Left ventricle myocardium inferior (tissue), 1 donor: ENCODE measurements at places on chromosomes 2 and 18. TPM values are rescaled to one million over a fixed set of nuclear protein-coding genes. Genes with fewer than 3 reads are reported as not detected.

DNA sequence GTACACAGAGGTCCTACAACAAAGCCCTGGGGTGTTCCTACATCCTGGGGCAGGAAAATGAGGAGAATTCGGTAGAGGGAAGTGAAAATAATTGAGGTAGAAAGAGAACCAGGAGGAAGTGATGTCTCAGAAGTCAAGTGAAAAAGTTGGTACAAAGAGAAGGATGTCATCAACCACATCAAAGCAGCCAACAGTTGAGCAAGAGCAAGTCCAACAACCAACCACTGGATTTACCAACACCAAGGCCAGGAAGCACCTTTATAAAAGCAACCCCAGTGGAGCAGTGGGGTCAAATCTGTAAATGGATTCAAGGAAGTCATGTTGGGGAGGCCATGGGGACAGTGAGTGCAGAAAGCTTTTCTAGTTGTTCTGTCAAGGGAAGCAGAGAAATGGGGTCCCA lies 360.4 kb downstream of the ZNF516 start:
- no peak overlapping the region for H3K27ac ChIP-seq
- peaks cover 14% of the 10 kb centered on the region for H3K27me3 ChIP-seq
- no peaks in the 10 kb centered on the region for H3K36me3 ChIP-seq

The GALM gene
- total RNA-seq = 14.4 TPM

The EMILIN1 gene
- total RNA-seq = 18.4 TPM

DNA sequence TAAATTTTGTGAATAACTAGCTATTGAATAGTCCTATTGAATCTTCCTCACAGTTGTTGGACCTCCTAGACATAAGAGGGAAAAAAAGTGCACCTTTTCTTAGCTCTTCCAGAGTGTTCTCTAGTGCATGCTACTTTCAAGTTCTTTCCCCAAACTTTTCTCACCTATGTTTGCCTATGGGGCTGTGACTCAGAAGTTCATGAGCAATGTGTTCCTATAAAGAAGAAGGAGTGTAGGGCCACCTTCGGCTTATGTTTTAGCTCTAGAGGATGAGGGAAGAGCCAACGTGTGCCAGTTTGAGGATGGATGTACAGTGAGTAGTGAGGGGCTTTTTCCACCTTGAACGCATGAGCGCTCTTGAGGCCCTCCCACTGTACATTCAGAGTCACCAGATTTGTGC lies 27.0 kb upstream of the HNMT start:
- H3K36me3 ChIP-seq = no peaks in the 10 kb centered on the region
- no peak for DNase-seq
- no peaks in the 10 kb centered on the region for H3K27me3 ChIP-seq
- no peak overlapping the region for H3K27ac ChIP-seq
- H3K4me1 ChIP-seq = no peaks in the 10 kb centered on the region

The RGPD3 gene
- total RNA-seq = not detected

- H3K4me1 ChIP-seq = peaks cover 20% of the 10 kb centered on the region
- H3K4me3 ChIP-seq = no peak overlapping the region
- no peaks in the 10 kb centered on the region for H3K36me3 ChIP-seq
- DNase-seq = no peak
Measured at GRCh38 chr2:3633089-3633981, 24.7 kb upstream of the ALLC start.

- DNase-seq = peak; percentile 20
- peak overlapping the region; percentile 91 for H3K4me3 ChIP-seq
- peaks cover 27% of the 10 kb centered on the region for H3K36me3 ChIP-seq
- no peaks in the 10 kb centered on the region for H3K27me3 ChIP-seq
- H3K4me1 ChIP-seq = peaks cover 77% of the 10 kb centered on the region
Measured at GRCh38 chr18:3453540-3454364, 3.8 kb downstream of the TGIF1 start.

DNA sequence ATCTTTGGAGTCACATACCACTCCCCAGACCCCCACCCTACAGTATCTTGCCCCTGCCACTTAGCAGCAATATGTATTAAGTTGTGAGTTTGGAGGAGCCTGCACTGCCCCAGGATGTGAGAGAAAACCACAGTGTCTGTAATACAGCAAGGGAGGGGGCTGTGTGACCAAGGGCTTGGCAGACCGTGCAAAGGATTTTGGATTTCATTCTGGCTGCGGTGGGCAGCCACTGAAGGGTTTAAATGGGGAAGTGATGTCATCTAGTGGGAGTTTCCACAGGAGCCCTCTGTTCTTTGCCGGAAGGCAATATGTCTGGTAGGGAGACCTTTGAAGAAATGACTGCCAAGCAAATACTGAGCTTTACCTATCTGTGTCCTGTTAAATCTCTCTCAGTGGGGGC lies 202.4 kb downstream of the FHOD3 start:
- no peaks in the 10 kb centered on the region for H3K27me3 ChIP-seq
- DNase-seq = no peak
- peaks cover 8% of the 10 kb centered on the region for H3K36me3 ChIP-seq
- peak overlapping the region; percentile 52 for H3K27ac ChIP-seq
- no peak overlapping the region for H3K4me3 ChIP-seq

DNA sequence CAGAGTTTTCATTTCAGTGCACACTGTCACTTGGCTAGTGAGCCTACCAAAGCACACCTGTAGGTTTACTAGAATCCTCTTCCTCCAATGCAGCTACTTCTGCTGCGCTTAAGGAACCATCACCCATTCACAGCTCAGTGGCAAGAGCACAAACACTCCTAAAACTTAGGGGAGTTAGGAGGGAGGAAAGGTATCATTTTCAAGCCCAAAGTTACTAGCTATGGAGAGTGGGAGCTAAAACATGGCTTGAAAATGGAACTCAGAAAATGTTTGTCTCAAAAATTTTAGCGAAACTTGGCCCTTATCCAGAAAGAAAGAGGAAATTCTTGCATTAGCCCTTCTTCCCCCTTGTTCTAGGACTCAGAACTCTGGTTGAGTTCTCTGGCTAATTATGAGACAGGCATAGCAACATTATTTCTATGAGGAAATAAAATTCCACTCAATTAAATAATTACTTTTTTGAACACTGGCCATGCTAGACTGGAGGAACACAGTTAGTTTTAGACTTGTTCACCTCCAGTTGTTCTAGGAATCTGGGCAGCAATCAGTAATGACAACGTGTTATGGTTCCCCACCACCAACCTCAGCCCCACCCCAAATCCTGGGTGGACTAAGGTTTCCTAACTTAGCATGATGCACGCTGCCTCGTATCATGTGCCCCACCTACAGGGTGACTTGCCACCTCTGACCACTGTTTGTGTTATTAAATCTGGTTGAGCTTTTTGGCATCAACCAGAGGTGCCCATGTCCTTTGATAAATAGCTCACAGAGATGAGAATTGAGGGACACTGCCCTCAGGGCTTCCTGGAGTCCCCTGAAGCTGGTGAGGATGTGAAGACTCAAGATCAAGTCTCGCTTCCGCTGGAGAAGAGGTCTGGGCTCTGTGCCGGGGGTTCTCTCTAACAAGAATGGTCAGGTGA lies 32.8 kb downstream of the LPIN2 start:
- H3K4me1 ChIP-seq = peaks cover 80% of the 10 kb centered on the region
- no peaks in the 10 kb centered on the region for H3K36me3 ChIP-seq
- no peaks in the 10 kb centered on the region for H3K27me3 ChIP-seq
- peak overlapping the region; percentile 43 for H3K27ac ChIP-seq

DNA sequence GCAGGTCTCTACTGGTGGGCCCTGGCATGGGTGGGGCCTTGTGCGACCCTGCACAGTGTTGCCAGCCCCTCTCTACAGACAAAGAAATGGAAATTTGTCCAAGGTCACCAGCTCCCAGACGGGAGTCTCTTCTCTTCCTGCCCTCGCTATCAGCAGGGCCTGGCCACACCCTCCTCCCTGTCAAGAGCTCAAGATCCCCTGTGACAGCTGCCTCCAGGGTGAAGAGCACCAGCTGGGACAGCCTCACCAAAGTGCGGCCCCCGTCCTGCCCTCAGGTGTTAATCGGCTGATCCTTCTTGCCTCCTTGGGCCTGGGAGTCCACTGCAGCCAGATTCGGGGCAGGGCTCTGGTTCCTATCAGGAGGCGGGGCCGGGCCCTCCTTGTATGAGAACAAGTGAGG lies 259.1 kb downstream of the TWIST2 start:
- H3K36me3 ChIP-seq = peaks cover 84% of the 10 kb centered on the region
- H3K4me3 ChIP-seq = no peak overlapping the region
- no peak for DNase-seq
- H3K27ac ChIP-seq = no peak overlapping the region
- H3K27me3 ChIP-seq = no peaks in the 10 kb centered on the region

GRCh38 chr2:172373076-172373475 lies 54.3 kb upstream of the ITGA6 start:
- peaks cover 35% of the 10 kb centered on the region for H3K4me1 ChIP-seq
- no peak overlapping the region for H3K4me3 ChIP-seq
- H3K27me3 ChIP-seq = no peaks in the 10 kb centered on the region
- no peak for DNase-seq
- no peaks in the 10 kb centered on the region for H3K36me3 ChIP-seq

DNA sequence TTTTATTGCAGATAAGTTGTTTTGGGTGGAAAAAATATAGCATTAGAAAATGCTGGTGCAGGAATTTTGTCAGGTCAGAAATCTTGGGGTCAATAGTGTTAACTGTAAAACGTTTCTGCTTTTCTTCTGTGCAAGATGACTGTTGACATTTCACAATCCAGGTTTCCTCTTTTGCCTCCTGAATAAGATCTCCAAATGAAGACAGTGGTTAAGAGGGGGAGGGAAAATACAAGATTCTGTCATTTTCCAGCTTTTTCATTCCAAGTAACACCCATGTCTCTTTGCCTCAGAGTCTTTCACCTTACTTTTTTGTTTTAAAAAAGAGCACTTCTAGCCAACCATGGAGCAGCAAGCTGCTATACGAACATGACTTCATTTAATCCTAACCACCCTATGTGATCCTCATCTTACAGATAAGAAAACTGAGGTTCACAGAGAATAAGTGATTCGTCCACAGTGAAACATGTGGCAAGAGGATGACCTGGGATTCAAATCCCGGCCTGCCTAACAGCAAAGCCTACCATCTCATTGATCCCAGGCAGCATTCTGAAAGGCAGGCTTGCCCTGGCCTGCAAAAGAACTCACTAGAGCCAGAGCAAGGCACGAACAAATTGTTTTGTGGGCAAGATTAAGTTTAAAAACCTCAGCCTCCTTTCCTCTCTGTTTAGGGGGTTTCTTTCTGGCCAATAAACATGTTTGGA lies 3.0 kb downstream of the PLEK start:
- DNase-seq = no peak
- H3K27ac ChIP-seq = no peak overlapping the region
- no peaks in the 10 kb centered on the region for H3K27me3 ChIP-seq

The SERPINB13 gene
- total RNA-seq = not detected

GRCh38 chr2:67888351-67889005 lies 174.3 kb downstream of the C1D start:
- no peaks in the 10 kb centered on the region for H3K36me3 ChIP-seq
- no peaks in the 10 kb centered on the region for H3K4me1 ChIP-seq
- no peak for DNase-seq
- H3K27ac ChIP-seq = no peak overlapping the region

DNA sequence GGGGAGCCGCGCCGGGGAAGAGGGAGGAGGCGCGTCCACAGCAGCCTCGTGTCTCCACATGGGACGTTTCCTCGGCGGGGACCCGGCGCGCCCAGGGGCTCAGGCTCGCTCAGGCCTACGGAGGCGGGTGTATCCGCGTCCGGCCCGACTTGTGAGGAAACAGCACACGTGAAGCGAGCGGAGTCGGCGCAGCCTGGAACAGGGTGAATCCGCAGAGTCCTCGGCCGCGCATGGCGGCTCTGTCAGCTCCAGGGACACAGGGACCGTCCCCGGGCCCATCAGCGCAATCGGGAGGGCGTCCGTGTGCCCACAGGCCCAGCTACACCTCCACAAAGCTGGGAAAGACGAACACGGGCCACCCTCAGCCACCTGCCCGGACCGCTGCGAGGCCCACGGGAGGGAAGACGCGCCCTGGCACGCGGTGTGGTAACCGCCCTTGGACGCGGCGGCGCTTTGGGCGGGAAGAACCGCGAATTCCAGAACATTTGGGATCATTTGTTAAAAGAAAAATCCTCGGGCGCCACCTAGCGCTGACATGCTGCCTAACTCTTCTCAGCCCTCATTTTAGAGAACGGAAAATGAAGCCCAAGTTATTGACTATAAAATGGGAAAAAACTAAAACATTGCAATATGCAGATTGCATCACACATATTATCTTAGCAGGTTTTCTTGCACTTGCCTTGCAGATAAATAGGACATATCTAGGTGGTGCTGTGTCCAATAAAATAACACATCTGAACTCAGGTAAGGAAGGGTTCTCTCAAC lies 40.4 kb downstream of the TMEM18 start:
- H3K27me3 ChIP-seq = peaks cover 52% of the 10 kb centered on the region
- peak overlapping the region; percentile 63 for H3K4me3 ChIP-seq
- H3K36me3 ChIP-seq = no peaks in the 10 kb centered on the region
- no peak overlapping the region for H3K27ac ChIP-seq

The GPBAR1 gene
- total RNA-seq = 1.5 TPM

- no peak overlapping the region for H3K4me3 ChIP-seq
- no peaks in the 10 kb centered on the region for H3K27me3 ChIP-seq
- DNase-seq = no peak
- peaks cover 6% of the 10 kb centered on the region for H3K36me3 ChIP-seq
- H3K27ac ChIP-seq = no peak overlapping the region
- peaks cover 44% of the 10 kb centered on the region for H3K4me1 ChIP-seq
Measured at GRCh38 chr2:109448207-109448606, 165.6 kb downstream of the SEPTIN10 start.

DNA sequence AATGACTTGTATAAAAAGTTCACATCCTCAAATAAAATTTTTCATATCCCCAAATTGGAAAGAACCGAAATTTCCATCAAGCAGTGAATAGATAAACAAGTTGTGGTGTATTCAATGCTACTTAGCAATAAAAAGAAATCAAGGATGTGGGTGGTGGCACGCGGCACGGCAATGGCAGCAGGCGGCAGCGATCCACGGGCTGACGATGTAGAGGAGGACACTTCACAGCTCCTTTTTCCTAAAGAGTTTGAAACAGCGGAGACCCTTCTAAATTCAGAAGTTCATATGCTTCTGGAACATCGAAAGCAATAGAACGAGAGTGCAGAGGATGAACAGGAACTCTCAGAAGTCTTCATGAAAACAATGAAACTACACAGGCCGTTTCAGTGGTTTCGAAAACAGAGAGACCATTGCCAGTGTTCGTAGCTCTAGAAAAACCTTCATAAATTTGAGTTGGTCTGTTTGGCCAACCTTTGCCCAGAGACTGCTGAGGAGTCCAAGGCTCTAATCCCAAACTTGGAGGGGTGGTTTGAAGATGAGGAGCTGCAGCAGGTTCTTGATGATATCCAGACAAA lies 9.8 kb upstream of the IL36A start:
- H3K4me3 ChIP-seq = no peak overlapping the region
- DNase-seq = no peak
- H3K36me3 ChIP-seq = no peaks in the 10 kb centered on the region

DNA sequence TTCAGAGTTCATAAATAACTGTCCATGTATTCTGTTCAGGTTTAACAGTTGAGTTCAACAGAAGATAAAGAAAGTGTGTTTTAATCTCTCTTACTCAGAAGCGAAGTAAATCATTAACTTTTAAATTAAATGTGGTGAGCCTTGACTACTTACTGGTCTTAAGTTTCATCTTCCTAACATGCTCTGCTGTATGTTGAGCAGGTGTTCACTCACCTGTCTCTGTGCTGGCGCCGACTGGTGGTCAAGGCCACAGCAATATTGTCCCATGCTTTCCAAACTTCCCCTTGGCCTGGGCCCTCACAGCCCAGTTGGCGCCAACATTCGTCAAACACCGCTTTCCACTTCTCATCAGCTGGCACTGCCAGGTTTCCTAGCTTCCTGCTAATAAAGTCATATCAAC lies 17.0 kb upstream of the MPP4 start:
- H3K4me3 ChIP-seq = no peak overlapping the region
- H3K4me1 ChIP-seq = no peaks in the 10 kb centered on the region
- H3K27ac ChIP-seq = no peak overlapping the region
- no peaks in the 10 kb centered on the region for H3K27me3 ChIP-seq

- no peak overlapping the region for H3K4me3 ChIP-seq
- no peaks in the 10 kb centered on the region for H3K27me3 ChIP-seq
- no peaks in the 10 kb centered on the region for H3K36me3 ChIP-seq
- no peaks in the 10 kb centered on the region for H3K4me1 ChIP-seq
- no peak for DNase-seq
Measured at GRCh38 chr18:43108882-43109281, 6.6 kb downstream of the RIT2 start.

The TRAPPC8 gene
- total RNA-seq = 34.6 TPM
